ENCODE measurements at places on chromosomes 3 and 15.
A peak's percentile ranks its signal among the peaks of the same experiment; 100 is the strongest.

DNA sequence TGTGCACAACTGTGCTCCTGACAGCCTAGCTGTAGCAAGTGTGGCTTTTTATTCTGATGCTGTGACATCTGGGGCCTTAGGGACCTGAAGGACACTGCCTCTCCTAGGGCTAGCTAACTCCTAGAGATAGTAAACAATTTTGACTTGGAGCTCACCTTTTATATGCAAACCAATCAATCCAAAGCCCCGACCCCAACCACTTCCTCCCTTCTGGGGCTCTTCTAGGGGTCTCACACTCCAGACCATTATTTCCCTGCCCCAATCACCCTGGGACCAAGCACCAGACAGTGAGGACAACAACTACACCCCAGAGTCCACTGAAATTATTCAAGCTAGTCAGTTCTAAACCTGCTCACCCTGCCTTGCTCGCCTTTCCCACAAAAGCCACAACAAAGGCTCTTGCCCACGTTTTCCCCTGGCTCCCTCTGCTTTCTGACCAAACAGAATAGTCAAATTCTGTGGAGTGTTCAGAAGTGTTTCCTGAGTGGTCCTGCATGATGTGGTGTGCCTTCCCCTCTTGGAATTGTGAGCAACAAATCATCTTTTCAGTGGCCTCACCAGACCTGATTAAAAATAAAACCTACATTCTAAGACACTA is 84.2 kb upstream of the WNT5A start:
- DNase-seq, result no peak

DNA sequence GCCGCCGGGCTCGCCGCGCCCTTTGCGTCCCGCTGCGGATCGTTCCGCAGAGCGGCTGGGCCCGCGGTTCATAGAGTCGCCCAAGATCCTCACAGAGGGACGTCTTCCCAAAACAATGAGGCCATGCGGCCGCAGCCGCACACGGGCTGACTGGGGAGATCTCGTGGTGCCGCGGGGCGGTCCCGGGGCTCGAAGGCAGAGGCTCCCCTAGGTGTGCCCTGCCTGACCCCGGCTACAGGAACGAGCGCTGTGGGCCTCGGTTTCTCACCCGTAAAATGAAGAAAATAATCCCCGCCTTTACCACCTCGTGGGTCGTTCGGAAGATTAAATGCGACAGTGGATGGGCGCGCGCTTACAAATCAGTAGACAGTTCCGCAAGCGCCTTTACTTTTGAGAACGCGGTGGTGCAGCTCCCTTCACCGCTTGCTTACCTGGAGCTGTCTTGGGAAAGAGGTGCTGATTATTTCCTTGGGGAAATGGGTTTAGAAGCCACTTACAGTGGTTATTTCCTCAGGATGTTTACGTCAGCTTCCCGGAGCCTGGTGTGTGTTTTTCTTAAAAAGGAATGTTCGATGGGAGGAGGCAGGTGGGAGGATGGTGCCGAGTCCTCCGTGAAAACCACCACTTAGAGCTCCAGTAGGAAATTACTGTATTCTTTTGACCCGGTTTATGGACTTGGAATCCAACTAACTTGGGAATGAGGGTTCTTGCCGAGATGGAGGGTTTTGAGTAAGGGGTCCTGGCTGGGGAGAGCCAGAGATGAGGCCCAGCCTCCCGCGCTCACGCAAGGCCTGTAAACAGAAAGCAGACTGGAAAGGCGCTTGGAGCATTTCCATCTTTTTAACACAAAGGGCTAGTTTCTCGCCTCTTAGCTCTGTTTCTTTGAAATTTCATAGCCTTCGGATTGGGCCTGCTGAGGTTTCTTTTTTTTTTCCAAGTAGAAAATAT is 1.9 kb upstream of the MEX3B start:
- no peak for DNase-seq

DNA sequence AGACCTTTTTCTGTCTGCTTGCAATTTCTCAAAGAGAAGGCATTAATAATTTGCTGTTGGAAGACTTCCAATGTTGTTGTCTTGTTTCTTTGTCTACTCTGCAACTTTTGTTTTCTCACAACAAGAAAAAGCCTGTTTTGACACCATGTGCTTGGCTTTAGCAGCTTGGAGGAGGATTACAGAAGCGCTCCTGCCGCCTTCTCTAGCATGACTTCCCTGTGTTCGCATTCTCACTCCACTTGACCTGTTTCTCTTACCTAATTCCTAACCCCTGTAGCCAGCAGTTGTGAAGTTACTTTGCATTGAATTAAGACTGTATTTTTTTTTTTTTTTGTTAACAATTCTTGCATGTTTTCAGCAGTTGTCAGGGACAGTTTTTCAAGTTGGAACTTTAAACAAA is 235.3 kb upstream of the GOLIM4 start:
- no peak for DNase-seq

GRCh38 chr3:62723166-62723913 is 151.9 kb downstream of the CADPS start:
- DNase-seq, result no peak

GRCh38 chr15:32706704-32707103 is 11.1 kb upstream of the GREM1 start:
- DNase-seq, result no peak

DNA sequence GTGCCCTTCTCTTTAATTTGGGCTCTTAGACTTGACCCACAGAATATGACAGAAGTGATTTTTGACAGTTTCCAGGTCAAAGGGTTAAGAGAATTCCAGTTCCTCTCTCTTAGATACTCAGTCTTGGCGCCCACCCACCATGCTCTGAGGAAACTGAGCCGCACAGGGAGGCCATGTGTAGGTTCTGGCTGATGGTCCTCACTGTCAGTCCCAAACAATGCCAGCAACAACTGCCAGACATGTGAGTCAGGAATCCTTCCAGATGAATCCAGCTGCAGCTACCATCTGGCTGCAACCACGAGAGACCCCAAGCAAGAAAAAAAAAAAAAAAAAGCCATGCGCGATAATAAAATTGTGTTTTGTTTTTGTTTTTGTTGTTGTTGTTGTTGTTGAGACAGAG is 326.6 kb downstream of the MAGI1 start:
- no peak for DNase-seq

- DNase-seq, result no peak
These were observed 197.0 kb downstream of the NR1D2 start for GRCh38 chr3:24142127-24142526.

GRCh38 chr15:45747426-45747825 is 112.6 kb downstream of the SQOR start:
- no peak for DNase-seq

DNA sequence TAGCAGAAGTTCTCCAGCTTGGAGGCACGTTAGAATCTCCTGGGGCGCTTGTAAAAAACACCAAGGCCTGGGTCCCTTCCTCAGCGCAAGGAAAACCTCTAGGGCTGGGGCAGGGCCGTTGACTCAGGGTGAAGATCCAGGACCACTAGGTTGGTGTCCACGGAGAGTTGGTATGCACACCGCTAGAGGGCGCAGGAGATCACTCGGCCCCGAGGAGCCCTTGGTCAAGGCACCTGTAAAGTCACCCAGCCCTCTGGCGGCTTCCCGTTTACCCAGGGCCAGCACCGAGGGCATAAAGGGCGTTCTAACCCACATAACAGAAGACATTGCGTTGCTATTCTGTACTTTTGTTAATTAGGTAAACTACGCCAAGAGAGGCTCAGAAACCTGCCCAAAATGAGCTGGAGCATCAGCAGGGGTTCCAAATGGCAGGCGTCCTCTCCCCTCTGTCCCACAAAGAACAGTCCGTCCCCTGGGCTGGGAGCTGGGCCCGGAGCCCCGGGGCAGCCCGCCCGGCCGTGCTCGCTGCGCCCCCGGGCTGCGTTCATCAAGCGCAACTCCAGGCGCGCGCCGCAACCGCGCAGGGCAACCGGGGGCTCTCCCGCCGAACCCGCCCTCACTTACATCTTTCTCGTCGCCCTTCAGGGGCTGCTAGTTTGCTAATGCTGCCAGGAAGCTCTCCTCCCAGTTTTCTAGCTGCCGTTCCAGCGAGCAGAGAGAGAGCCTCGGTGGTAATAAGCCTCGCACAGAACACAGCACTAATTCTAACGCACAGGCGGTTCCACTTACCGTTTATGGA is 332.1 kb downstream of the ARRDC4 start:
- DNase-seq, result no peak

DNA sequence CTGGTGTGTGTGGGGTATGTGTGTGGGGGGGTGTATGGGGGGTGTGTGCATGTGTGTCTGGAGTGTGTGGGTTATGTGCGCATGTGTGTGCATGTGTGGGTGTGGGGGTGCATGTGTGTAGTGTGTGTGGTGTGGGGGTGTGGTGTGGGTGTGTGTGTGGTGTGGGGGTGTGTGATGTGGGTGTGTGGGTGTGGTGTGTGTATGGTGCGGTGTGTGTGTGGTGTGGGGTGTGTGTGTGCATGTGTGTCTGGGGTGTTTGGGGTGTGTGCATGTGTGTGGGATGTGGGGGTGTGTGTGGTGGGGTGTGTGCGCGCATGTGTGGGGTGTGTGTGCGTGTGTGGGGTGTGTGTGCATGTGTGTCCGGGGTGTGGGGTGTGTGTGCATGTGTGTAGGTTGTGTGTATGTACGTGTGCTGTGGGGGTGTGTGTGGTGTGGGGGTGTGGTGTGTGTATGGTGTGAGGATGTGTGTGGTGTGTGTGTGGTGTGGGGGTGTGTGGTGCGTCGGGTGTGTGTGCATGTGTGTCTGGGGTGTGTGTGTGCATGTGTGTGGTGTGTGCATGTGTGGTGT is 6.2 kb upstream of the OCA2 start:
- DNase-seq, result no peak

DNA sequence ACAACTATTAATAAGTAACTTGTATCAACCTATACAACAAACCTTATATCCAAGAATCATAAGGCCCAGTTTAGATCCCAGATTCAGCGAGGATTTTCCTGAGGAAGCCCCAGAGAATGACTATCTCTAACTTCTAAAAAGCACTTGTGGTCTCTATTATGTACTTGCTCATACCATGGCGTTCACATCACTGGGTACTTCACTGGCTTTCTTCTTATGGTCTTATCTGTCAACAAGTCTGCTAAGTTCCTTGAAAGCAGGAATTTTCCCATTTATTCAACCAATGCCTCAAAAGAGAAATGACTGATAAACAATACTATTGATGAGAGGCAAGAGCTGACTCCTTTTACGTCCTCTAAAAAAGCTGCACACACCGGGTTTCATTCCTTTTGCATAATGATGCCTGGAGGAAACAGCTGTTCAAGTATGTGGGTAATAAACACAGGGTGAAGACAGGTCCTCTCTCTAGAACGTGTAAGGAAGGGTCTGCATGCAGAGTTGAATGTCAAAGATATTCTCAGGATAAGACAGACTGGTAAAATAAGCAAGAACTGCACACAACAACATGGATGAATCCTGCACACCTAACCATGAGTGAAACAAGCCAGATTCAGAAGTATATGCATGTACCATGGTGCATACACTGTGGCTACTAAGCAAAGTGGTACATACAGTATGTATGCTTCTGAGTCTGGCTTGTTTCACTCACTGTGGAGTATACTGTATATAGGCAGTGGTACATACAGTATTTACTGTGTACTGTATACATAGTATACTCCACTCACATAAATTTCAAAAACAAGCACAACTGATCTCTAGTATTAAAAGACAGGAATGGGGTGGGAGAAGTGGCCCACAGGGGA is 408.7 kb downstream of the SHQ1 start:
- DNase-seq, result no peak

GRCh38 chr15:88230823-88231222 is 25.7 kb downstream of the NTRK3 start:
- DNase-seq, result no peak

DNA sequence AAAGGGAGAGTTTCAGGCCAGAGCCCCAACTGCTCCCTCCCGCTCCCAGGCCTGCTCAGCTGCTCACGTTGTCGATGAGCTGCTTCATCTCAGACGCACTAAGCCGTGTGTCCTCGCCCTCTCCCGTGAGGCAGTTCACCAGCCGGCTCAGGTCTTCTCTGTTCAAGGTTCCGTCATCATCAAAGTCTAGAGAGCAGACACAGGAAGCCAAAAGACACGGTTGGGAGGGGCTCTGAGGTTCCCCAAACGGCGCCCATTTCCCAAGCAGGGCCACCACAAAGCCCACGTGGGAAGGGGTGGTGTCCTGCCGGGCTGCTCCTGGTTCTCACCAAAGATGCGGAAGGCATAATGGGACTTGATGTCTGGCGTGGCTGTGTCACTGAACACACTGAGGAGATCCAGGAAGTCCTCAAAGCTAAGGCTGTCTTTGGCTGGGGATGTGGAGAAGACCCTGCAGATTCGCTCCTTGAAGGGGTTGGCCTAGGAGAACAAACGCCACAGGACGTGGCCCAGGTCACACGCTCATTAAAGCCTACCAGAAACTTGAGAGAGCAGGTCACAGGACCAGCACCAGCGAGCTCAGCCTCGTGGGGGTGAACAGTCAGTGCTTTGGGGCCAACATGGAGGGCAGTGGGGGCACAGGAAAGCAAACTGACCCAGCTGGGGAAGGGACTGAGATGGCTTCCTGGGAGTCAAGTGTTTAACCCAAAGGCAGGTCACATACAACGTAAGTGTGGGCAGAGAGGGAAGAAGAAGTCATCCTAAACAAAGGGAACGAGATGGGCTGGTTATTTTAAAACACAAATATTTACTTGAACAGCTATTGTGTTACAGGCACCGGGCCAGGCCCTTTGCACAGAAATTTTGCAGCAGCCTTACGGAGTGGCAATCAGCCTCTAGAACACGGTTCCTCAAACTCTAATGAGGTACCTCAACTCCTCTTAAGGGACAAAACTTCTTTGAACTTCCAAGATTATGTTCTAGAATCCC is 2.4 kb downstream of the CIB1 start:
- peak; percentile 60 for DNase-seq

GRCh38 chr3:14424711-14425580 is 22.5 kb downstream of the SLC6A6 start:
- no peak for DNase-seq

DNA sequence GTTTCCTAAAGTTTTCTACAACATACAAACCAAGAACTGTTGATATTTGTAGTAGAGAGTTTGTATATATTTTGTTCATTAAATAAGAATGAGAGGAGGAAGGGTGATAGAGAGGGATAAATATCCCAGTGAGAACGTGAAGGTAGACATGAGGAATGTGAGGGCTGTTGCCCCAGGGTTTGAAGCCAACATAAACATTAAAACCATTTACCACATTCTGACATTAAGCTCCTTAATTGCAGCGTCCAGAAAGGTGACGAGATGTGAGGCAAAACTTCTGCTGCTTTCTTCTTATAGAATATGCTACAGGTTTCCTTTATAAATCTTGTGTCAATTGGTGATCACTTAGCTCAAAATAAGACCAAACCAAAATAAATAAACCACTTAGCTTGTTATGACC is 267.8 kb upstream of the CNTN4 start:
- DNase-seq, result no peak

- no peak for DNase-seq
These were observed 45.9 kb upstream of the SEC61A1 start for GRCh38 chr3:128006061-128007032.

DNA sequence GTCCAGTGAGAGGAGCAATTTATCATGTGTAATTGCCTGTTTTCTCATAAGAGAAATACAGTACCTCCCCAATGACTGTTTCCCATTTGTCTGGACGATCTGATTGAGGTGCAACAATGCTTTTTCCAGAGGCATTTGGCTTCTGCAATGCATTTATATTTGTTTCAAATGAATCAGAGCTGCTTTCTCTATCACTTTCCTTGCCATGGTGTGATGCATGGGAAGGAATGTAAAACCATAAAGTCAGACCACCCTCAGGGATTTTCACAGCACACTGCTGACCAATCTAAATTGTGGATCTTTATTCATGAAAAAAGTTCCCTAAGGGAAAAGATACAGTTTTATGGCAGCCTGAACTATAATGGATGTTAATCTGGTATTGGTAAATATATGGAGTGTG is 333.0 kb downstream of the ZNF385D start:
- no peak for DNase-seq

- DNase-seq, result peak; percentile 20
These were observed 27.4 kb upstream of the DNAAF4 start for GRCh38 chr15:55535436-55535835.

- no peak for DNase-seq
These were observed 40.1 kb upstream of the MTMR10 start for GRCh38 chr15:31031471-31032067.
